ENCODE measurements at places on chromosomes 6 and 20.

DNA sequence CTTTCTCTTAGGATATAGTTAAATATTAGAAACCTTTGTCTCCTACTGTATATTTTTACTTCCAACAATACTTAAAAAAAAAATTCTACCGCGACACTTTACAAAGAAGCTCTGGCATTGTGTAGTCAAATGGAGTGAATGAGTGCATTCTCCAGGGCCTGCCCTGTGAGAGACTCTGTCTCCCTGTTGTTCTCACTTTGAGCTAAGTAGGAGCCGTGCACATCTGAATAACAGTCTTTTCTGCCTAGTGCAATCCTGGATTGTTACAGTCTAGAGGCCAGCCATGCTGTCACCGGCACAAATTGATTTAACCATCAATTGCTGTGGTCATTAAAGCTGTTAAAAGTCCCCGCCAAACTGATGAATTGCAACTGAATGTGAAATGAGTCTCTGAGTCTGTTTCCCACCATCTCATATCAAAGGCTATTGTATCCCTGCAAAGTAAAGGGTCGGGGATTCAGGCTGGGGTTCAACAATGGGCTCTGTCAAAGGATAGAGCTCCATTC lies 156.0 kb downstream of the RFPL4B start:
- peak; percentile 6 for DNase-seq

- DNase-seq, result no peak
Measured at GRCh38 chr6:169362501-169363121, 109.0 kb upstream of the THBS2 start.

- no peak for DNase-seq
Measured at GRCh38 chr20:48259456-48259855, 474.2 kb upstream of the SULF2 start.

DNA sequence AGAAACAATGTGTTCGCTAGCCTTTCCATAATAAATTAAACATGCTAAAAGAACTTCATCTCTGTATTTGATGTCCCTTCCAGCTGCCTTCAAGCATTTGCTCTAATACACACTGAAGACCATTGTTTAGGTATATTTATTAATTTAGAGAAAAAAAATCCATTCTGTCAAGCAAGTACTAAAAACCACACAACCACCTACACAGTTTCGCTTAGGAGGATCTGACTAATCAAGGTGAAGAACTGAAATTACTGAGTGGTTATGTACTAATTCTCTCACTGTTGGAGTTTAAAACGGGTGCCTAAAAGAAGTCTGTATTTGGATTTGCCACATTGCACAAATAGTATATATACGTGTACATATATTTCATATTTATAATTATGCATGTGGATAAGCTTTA lies 58.9 kb downstream of the GMDS start:
- no peak for DNase-seq

DNA sequence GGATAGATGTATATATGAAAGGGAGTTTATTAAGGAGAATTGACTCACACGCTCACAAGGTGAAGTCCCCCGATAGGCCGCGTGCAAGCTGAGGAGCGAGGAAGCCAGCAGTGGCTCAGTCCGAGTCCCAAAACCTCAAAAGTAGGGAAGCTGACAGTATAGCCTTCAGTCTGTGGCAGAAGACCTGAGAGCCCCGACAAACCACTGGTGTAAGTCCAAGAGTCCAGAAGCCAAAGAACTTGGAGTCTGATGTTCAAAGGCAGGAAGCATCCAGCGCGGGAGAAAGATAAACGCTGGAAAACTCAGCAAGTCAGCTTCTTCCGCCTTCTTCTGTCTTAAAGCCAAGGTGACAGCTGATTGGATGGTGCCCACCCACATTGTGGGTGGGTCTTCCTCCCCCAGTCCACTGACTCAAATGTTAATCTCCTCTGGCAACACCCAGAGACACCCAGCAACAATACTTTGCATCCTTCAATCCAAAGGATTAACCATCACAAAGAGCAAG lies 102.6 kb upstream of the GJE1 start:
- DNase-seq, result no peak

- DNase-seq, result no peak
Measured at GRCh38 chr6:141151710-141152417, 980.9 kb upstream of the GJE1 start.

DNA sequence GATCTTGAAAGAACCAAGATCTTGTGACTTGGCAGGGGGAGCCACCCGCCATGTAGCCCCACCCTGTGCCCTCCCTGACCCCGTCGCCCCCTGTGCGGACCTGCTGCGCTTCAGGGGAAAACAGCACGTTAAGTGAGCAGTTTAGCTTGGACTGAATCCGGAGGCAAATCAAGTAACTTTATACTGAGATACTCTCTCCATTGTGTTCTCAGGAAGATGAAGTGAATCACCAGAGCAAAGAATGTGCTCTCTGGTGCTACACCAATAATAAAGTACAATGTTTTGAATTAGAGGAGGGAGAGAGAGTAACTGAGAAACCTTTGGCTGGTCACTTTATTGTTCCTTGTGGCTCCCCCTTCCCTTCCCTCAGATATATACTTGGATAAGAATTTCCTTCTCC lies 83.4 kb downstream of the TXNDC5 start:
- no peak for DNase-seq

DNA sequence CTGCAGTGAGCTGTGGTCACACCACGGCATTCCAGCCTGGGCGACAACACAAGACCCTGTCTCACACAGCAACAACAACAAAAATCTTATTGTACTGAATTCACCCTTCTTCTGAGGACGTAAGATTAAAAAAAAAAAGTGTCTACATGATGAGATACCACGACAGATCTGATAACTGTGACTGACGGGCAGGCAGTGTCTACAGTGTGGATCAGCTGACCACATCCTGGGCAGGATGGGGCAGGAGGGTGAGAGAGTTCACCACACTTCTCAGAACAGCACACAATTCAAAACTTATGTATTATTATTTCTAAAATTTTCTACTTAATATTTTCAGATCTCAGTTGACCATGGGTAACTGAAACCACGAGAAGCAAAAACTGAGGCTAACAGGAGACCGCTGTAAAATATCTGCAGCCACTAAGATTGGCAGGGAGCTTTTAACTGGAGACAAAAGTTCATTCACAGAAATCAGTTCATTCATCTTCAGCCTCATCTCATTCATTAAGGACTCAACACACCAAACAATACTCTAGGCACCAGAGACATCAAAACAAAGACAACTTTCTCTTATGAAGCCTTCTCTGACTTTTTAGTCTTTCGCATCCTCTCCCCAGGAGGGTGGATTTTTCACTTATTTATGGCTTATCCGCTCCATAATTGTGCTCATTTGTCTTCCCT lies 15.7 kb upstream of the NHSL1 start:
- no peak for DNase-seq

GRCh38 chr6:273551-274058 lies 18.7 kb upstream of the DUSP22 start:
- DNase-seq, result no peak

GRCh38 chr20:58432186-58432954 lies 43.3 kb downstream of the VAPB start:
- no peak for DNase-seq

DNA sequence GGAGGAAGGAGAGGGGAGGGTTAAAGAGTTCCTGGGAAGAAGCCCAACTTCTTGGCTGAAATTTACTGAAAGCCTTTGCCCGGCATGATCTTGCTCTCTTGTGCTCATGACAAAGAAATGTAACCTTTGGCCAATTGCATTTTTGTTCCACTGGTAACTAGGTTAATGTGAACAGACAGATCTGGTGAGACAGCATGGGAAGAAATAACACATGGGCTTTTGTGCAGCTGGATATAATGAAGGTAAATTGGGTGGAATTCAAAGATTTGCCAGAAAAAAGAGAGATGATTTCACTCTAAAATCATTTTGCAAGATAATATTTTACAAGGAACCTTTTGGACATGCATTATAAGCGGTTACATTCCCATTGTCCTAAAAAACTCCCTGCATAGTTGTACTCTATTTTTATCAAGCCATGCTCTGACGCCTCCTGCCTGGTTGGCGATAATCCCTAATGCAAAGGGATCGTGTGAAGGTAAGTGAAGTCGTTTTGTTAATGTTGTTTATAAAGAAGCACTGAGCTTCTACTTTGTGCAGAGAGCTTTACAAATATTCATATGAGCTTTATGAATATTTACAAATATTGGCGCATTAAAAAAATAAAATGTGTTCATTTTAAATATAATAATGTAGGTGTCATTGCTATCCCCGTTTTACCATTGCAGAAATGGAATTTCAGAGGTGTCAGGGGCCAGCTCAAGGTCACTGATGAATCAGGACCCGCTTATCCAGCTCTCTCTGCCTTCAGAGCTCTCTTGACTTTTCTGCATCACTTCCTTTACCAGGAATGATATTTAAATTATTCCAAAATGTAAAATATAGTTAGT lies 161.3 kb upstream of the AGPAT4 start:
- DNase-seq, result no peak

GRCh38 chr20:34997131-34997561 lies 41.5 kb downstream of the MYH7B start:
- DNase-seq, result no peak

GRCh38 chr6:149013586-149014344 lies 266.9 kb downstream of the UST start:
- no peak for DNase-seq

DNA sequence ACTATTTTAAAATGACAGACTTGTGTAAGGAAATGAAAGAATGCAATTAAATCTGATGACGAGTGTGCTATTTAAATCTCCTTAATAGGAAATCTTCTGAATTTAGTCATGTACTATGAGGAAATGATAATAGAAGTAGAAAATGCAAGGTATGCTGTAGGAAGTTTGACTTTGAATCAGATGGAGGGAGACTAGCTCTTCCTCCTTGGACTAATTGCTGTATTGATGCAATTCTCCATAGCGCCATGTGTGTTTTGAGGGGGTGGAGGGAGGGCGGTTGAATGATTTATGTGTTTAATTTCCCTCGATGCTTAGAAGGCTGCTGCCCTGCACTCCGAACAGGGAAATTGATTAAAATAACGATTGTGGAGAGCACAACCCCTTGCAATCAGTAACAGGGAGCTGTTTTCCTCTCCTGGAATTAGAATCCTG lies 214.4 kb upstream of the PRND start:
- DNase-seq, result no peak

DNA sequence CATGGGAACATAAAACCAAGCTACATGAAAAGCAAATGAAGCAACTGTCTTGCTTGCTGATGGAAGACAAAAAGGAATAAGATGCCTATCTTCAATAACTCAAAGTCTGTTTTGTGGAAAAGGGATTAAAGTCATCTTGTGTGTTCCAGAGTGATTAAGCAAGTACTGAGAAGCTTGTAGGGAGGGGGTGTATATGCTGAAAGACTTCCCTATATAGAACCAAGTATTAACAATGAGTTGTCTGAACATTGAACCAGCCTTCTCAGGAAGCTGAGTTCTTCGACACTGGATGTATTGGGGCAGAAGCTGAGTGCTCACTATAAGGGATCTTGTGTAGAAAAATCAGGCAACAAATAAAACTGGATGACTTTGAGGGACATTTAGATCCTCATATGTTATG lies 451.8 kb downstream of the CD83 start:
- no peak for DNase-seq

DNA sequence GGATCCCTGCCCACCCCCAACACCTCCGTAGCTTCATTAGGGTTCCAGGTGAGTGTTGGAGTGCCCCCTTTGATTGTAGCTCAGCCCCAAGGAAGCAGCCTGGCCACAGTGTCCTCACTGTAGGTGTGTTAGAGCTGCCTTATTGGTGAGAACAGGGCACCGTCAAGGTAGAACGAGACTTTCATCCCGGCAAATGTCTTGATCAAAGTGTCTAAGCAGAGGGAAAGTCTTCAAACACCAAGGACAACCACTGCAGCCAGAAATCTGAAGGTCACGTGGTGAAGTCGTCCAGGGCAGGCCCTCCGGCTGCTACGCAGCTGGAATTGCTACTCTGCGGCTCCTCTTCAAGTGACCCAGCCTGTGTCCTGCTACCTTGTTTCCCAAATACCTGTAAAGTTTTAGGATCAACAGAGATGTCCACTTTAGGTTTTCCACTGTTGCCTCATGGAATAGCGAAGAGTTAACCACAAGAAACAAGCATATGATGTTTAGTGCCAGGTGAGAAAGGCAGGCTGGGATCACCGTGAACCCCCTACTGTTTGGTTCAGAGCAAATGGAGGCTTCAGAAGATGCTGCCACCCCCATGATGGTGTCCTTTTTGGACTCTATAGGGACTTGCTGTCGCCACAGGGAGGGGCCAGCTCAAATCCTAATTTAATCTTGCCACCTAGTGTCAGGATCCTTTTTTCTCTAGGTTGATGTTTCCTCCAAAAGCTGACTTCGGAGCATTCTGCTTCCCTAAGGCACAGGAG lies 1.7 kb upstream of the DLL1 start:
- no peak for DNase-seq

GRCh38 chr6:108541843-108542759 lies 18.6 kb upstream of the FOXO3 start:
- peak; percentile 54 for DNase-seq

- DNase-seq, result no peak
Measured at GRCh38 chr6:151616091-151616513, 122.3 kb downstream of the CCDC170 start.

GRCh38 chr6:8279041-8279805 lies 156.1 kb downstream of the SLC35B3 start:
- DNase-seq, result no peak

GRCh38 chr6:31949926-31950548 lies 4.1 kb downstream of the CFB start:
- DNase-seq, result no peak

- DNase-seq, result no peak
Measured at GRCh38 chr6:41573985-41574384, 27.8 kb downstream of the FOXP4 start.

DNA sequence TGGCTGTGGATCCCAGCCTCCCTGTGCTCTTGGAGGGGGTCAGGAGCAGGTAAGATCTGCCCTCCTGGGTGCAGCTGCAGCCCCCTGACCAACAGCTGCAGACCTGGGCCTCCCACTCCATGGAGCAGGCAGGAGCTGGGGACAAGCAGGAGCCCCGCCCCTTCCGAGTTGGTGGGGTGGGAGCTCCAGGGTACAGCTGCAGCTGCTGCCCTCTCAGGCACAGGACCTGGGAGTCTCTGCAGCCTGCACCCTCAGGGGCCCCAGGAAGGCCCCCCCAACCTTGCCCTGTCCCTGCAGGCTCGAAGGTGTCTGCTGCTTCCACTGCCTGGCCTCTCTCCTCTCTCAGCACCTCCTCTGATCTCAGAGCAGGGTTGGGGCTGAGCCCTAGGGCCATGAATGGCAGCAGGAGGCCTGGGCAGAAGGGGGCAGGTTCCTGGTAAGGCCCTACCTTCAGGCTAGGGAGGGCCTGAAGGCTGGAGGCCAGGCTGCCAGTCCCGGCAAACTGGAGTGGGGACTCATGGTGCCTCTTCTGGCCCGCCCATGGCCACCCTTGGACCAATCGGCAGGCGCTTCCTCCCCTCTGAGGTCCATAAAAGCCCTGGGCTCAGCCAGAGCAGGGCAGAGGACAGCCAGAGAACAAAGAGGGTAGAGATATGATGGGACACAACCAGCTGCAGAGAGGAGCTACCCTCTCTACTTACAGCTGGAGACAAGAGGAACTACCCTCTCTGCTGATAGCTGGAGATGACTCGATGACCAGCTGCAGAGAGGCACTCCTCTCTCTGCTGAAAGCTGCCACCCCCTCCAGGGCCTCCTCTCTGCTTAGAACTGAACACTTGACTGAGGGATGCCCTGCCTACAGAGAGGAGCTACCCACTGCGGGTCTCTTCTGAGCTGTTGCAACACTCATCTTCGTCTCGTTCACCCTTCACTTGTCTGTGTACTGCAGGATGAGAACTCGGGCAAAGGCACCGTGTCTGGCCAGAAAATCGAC lies 7.8 kb upstream of the PACSIN1 start:
- DNase-seq, result no peak

GRCh38 chr6:43870660-43871061 lies 100.7 kb downstream of the VEGFA start:
- DNase-seq, result no peak

Measured in substantia nigra (tissue), 51 donors.